ENCODE measurements at places on chromosomes 3 and 15.

GRCh38 chr15:76193934-76194333 is 117.3 kb downstream of the ETFA start:
- no peak overlapping the region for H3K27ac ChIP-seq
- peaks cover 10% of the 10 kb centered on the region for H3K4me1 ChIP-seq
- no peak for DNase-seq
- H3K4me3 ChIP-seq, result no peak overlapping the region
- H3K36me3 ChIP-seq, result no peaks in the 10 kb centered on the region
- peaks cover 2% of the 10 kb centered on the region for H3K27me3 ChIP-seq

GRCh38 chr15:34070003-34070402 is 31.0 kb upstream of the AVEN start:
- H3K36me3 ChIP-seq, result no peaks in the 10 kb centered on the region
- DNase-seq, result no peak
- H3K4me3 ChIP-seq, result no peak overlapping the region
- H3K27me3 ChIP-seq, result no peaks in the 10 kb centered on the region

GRCh38 chr15:100241572-100242482 is 99.9 kb downstream of the ADAMTS17 start:
- no peak overlapping the region for H3K4me3 ChIP-seq
- DNase-seq, result no peak
- no peak overlapping the region for H3K27ac ChIP-seq
- no peaks in the 10 kb centered on the region for H3K4me1 ChIP-seq

DNA sequence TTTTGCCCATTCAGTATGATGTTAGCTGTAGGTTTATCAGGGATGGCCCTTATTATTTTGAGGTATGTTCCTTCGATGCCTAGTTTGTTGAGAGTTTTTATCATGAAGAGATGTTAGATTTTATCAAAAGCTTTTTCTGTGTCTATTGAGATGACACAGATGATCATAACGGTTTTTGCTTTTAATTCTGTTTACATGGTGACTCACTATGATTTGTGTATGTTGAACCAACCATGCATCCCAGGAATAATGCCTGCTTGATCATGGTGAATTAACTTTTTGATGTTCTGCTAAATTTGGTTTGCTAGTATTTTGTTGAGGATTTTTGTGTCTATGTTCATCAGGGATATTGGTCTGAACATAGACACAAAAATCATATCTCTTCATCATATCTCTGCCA is 8.3 kb downstream of the GPR156 start:
- H3K36me3 ChIP-seq, result no peaks in the 10 kb centered on the region
- H3K27me3 ChIP-seq, result no peaks in the 10 kb centered on the region
- H3K4me1 ChIP-seq, result no peaks in the 10 kb centered on the region
- no peak overlapping the region for H3K27ac ChIP-seq

GRCh38 chr3:128734523-128735189 is 8.7 kb downstream of the RAB7A start:
- no peak overlapping the region for H3K27ac ChIP-seq
- H3K4me1 ChIP-seq, result peaks cover 30% of the 10 kb centered on the region
- H3K27me3 ChIP-seq, result no peaks in the 10 kb centered on the region
- H3K36me3 ChIP-seq, result no peaks in the 10 kb centered on the region
- H3K4me3 ChIP-seq, result no peak overlapping the region

- H3K27ac ChIP-seq, result no peak overlapping the region
- no peaks in the 10 kb centered on the region for H3K27me3 ChIP-seq
- H3K4me3 ChIP-seq, result no peak overlapping the region
- no peak for DNase-seq
- H3K36me3 ChIP-seq, result no peaks in the 10 kb centered on the region
Measured at GRCh38 chr3:83048556-83048955, 1287.1 kb upstream of the GBE1 start.

DNA sequence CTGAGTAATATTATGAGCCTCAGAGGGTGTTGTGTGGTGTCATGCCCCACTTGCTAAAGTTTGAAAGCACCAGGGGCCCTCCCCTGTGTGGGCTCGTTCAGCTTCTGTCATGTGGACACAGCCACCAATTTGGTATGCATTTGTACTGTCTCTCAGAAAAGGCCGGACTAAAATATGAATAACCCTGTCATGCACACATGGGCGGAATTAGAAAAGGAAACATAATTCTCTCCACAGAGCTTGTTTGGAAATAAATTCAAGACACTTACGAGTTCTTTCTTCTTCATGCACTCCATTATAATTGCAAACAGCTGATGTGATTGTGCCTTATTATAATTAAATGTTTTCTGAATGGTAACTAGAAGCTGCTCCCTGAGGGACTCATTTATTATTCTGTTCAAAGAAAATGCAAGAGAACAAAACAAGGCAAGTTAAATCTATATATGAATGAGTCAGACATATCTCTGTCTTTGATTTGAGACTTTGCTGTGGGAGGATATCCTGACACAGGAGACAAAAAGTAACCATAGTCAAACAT is 39.1 kb downstream of the TRPM1 start:
- no peaks in the 10 kb centered on the region for H3K36me3 ChIP-seq
- DNase-seq, result no peak
- no peaks in the 10 kb centered on the region for H3K4me1 ChIP-seq

GRCh38 chr15:56996093-56996492 is 77.6 kb downstream of the TCF12 start:
- no peaks in the 10 kb centered on the region for H3K4me1 ChIP-seq
- peaks cover 8% of the 10 kb centered on the region for H3K36me3 ChIP-seq
- H3K4me3 ChIP-seq, result no peak overlapping the region
- H3K27ac ChIP-seq, result no peak overlapping the region
- no peak for DNase-seq

- no peaks in the 10 kb centered on the region for H3K36me3 ChIP-seq
- H3K4me3 ChIP-seq, result no peak overlapping the region
- no peaks in the 10 kb centered on the region for H3K27me3 ChIP-seq
- no peak overlapping the region for H3K27ac ChIP-seq
- DNase-seq, result no peak
- no peaks in the 10 kb centered on the region for H3K4me1 ChIP-seq
Measured at GRCh38 chr3:117052395-117052794, 342.8 kb downstream of the TUSC7 start.

DNA sequence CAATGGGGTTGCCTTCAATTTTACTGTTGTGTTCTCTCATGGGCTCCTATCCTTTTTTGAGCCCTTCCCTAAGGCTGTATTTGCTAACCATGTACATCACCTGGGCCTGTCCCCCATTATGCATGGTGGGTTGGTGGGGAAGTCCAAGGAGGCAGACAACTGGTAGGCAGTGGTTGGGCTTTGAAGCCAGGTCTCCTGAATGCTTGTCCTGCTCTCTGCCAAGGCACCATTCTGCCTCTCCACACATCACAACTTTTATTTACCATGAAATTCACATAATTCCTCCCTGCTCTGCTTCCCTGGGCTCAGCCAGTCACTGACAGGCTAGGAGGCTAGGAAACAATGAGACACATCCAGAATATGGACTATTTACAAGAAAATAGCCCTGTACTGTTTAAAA is 41.0 kb upstream of the COPB2 start:
- no peak for DNase-seq
- H3K36me3 ChIP-seq, result no peaks in the 10 kb centered on the region
- H3K4me3 ChIP-seq, result no peak overlapping the region

DNA sequence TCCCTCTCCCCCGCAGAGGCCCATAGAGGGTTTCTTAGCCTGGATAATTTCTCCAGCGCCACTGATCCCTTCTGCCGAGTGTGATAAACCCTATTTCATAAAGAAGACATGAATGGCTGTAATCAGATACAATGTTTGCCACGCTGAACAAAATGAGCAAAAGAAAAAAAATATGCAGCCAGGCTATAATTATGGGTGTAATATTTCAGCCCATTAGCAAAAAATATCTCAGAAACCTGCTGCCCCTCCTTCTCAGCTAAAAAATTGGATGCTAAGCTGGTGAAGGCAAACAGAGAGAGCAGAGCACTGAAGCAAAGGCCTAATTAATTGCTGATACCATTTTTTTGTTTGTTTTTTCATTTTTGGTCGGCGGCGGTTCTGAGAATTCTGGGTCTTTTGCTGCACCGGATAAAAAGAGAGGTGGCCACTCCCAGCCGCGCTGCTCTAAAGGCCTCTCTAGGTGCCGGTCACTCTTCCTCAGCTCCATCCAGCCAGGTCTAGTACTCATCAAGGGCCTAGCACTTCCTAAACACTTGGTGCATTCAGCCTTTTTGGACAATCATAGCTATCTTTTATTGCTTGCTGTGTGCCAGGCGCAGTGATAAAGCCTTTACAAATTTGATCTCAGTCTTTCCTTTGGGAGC is 128.7 kb upstream of the TLE3 start:
- H3K4me3 ChIP-seq, result no peak overlapping the region
- no peaks in the 10 kb centered on the region for H3K36me3 ChIP-seq
- H3K27ac ChIP-seq, result no peak overlapping the region
- no peaks in the 10 kb centered on the region for H3K27me3 ChIP-seq
- no peak for DNase-seq

DNA sequence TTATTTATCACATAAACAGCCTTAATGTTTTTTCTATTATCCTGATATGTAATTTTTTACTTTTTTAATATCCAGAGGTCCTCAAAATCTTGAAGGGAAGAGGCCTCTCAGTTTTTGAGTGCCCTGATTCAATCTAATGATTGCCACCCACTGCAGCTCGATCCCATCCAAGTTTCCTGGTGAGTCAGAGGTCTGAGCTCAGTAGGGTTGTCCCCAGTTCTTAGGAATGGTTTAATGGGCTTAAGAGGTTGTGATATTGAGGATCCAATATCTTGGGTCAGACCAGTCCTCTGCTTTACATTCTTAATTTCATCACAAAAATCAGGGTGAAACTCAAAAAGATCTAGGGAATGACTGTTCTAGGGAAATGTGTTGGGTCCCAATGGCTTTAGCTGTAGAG is 238.5 kb downstream of the NSUN3 start:
- H3K27ac ChIP-seq, result no peak overlapping the region
- H3K4me3 ChIP-seq, result no peak overlapping the region
- DNase-seq, result no peak

GRCh38 chr15:52232327-52232726 is 41.1 kb upstream of the GNB5 start:
- H3K4me1 ChIP-seq, result peaks cover 15% of the 10 kb centered on the region
- H3K36me3 ChIP-seq, result no peaks in the 10 kb centered on the region
- no peak overlapping the region for H3K4me3 ChIP-seq
- DNase-seq, result no peak
- no peak overlapping the region for H3K27ac ChIP-seq
- H3K27me3 ChIP-seq, result no peaks in the 10 kb centered on the region

DNA sequence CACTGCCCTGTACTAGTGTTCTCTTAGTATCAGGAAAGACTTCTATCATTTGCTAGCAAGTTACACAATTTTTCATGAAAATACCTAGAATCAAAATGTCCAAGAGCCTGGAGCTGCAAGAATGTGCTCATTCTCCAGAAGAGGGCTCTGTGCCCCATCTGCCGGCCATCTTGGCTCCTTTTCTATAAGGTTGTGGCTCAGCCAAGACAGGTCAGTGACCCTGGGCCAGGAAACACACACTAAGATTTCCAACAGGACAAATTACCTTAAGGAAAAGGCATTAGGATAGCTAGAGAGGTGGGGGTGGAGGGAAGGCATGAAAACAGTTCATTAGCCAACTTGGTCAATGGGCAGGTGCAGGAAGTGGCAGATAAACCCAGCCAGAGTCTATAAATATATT is 20.7 kb downstream of the TIMP4 start:
- H3K27ac ChIP-seq, result no peak overlapping the region
- no peaks in the 10 kb centered on the region for H3K27me3 ChIP-seq
- no peaks in the 10 kb centered on the region for H3K36me3 ChIP-seq
- no peak for DNase-seq

Data from effector memory CD4-positive, alpha-beta T cell (primary cell).